ENCODE measurements at places on chromosomes 7 and 10. TPM values are rescaled to one million over a fixed set of nuclear protein-coding genes. Genes with fewer than 3 reads are reported as not detected.

CHAT gene
- total RNA-seq = not detected

TBATA gene
- total RNA-seq = not detected

TEX36 gene
- not detected for total RNA-seq

OR13A1 gene
- 0.31 TPM for total RNA-seq

FAM180A gene
- total RNA-seq = not detected

ACTL6B gene
- total RNA-seq = not detected

RTKN2 gene
- 19.1 TPM for total RNA-seq

ABI1 gene
- 42.2 TPM for total RNA-seq

PON2 gene
- 46.9 TPM for total RNA-seq

PDE1C gene
- total RNA-seq = 0.60 TPM

All from endodermal cell (in vitro differentiated cells).